ENCODE measurements at places on chromosomes 16 and 17.

- DNase-seq = no peak
These were observed 27.7 kb downstream of the CDIP1 start for GRCh38 chr16:4510747-4511426.

DNA sequence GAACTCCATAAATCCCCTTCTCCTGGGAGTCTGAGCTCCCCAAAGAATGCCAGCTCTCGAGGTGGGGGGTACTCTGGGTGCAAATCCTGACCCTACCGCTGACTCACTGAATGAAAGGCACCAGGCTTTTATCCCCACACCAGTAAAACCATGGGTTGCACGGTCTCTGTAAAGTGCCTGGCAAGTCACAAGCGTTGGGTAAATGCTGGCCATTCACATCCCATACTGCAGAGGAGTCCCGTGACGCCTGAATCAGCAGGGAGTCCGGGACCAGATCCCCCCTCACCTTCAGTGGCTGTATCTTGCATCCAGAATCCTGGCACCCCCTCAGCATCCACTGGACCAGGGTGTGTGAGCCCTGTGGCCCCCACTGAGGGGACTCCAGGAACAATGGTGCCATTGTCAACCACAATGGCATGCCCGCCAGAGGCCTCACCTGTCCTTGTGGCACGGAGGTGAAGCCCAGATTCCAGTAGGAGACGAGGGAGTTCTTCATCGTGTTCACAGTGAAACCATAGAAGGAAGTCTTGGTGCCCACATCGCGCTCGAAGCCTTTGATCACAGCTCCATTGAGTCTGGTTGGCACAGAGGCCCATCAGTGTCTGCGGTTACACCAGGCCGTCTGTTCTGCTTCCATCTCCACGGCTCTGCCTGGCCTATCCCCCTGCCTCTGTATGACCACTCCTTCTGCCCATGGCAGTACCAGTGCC, 13.3 kb downstream of the ST6GALNAC2 start:
- no peak for DNase-seq

DNA sequence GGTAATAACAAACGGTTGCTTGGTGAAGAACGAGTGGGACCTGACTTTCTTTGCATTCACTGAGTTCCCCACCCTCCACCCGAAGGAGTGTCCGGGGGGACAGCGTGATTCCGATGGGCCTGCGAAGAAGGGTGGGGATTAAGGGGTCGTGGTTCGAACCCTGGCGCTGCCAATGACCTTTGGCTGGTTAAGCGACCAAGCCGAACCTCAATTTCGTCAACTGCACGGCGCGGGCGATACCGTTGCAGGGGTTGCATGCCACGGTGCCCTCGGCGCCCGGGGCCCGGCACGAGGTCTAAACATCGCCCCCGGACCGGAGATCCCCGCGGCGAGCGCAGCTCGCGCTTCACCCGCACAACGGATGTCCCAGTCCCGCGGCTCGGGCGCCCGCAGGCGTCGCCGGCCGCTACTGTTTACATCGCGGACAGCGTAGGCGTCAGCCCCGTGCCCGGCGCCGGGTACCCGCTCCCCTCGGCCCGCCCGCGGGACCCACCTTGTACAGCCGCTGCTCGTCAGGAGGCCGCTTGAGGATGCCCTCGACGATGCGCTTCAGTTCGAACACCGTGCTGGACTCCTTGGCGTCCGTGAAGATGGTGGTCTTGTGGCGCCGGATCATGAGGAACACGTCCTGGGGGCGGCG, 460 bp downstream of the ELOB start:
- peak; percentile 46 for DNase-seq

- no peak for DNase-seq
These were observed 21.6 kb downstream of the UBALD1 start for GRCh38 chr16:4593086-4593485.

- DNase-seq = no peak
These were observed 14.2 kb upstream of the CD300A start for GRCh38 chr17:74452033-74452840.

- peak; percentile 69 for DNase-seq
These were observed 824 bp upstream of the MPP2 start for GRCh38 chr17:43907998-43908721.

- no peak for DNase-seq
These were observed 76.3 kb upstream of the WSB1 start for GRCh38 chr17:27217631-27218030.

GRCh38 chr17:65260626-65261025, 123.5 kb downstream of the RGS9 start:
- no peak for DNase-seq

DNA sequence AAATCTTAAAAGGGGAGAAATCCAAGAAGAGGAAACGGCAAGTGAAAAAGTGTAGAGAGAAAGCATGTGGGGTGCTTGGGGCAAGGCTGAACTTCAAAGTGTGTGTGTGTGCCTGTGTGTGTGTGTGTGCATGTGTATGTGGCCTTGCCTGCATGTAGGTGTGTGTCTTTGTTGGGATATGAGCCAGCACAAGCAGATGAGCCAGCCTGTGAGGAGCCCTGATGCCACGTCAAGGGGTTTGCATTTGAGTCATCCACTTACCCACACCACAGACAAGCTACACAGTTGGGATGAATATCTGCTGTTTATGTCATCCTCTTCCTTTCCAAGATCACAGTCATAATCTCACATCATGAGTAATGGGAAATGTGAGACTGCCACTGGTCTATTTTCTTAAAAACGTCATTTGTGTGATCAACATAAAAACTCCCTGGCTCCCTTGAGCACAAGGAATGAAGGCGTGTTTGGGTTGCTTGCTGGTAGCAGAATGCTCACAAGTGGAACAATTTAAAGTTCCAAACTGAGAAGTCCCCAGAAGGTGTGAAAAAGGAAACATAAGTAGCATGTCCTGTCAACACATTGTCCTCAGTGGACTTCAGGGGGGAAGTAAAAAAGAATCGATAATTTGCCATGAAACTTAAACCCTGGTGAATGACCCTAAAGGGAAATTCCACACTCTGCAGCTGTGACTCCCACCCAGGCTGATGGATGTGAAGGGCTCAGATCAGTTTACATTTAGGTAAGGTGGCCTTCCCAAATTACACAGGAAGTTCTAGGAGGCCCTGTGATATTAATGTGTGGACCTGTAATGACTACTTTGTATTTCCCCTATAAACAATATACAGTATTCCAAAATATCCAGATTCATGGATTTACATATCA, 14.7 kb downstream of the KCTD19 start:
- peak; percentile 85 for DNase-seq

DNA sequence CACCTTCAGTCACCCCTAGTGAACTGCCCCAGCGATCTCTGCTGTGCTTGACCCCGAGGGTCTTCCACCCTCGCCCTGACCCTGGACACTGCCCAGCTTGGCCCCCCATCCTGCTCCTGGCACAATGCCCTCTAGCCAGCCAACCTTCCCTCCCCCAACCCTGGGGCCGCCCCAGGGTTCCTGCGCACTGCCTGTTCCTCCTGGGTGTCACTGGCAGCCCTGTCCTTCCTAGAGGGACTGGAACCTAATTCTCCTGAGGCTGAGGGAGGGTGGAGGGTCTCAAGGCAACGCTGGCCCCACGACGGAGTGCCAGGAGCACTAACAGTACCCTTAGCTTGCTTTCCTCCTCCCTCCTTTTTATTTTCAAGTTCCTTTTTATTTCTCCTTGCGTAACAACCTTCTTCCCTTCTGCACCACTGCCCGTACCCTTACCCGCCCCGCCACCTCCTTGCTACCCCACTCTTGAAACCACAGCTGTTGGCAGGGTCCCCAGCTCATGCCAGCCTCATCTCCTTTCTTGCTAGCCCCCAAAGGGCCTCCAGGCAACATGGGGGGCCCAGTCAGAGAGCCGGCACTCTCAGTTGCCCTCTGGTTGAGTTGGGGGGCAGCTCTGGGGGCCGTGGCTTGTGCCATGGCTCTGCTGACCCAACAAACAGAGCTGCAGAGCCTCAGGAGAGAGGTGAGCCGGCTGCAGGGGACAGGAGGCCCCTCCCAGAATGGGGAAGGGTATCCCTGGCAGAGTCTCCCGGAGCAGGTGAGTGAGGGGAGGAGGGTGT, at the start of gene TNFSF13:
Gene TNFSF13 (plus strand): TSS at position 207 of the 776 bp plus-strand sequence. CDS start 290 bp downstream, at position 497.
- DNase-seq = no peak

DNA sequence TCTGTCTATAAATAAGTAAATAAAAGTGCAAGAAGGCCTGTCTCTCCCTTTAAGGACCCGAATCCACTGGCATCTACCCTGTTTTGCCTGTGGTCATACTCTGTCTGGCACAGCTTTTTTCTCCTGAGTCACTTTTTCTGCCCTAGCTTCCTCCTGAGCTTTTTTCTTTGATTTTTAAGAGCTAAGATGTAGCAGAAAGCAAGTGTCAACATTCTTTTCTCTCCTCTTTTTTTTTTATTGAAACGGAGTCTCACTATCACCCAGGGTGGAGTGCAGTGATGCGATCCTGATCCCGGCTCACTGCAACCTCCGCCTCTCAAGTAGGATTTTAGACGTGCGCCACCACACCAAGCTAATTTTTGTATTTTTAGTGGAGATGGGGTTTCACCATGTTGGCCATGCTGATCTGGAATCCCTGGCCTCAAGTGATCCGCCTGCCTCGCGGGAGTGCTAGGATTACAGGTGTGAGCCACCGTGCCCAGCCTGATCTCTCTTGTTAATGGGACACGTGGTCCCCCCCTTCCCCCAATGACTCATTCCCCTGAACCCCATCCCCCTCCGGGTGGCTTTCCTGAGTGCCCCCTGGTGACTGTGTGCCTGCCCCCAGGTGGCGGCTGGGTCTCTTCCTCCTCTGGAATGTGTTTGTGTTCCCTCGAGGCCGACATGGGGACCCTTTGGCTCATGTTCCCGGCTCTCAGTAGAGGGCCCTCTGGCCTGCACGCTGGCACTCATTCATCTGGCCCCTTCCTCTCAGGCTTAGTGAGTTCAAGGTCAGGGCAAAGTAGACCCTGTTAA, 14.2 kb downstream of the C16orf90 start:
- no peak for DNase-seq

GRCh38 chr17:35788477-35789368, 6.7 kb downstream of the MMP28 start:
- DNase-seq = no peak

DNA sequence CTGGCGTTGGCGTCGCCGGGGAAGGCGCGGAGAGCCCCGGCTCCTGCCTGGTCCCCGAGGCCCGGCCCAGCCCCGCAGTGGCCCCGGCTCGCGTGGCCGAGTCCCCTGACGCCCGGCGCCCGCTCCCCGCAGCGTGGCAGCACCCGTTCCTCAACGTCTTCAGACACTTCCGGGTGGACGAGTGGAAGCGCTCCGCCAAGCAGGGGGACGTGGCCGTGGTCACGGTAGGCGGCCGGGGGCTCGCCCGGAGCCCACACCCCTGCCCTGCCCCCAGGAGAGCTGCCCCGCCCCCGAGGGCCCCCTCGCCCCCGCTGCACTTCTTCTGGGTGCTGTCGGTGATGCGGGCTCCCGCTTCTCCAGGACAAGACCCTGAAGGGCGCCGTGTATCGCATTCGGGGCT, 466 bp downstream of the WDR90 start:
- peak; percentile 22 for DNase-seq

- DNase-seq = no peak
These were observed 6.0 kb downstream of the VAT1 start for GRCh38 chr17:43016216-43016615.

DNA sequence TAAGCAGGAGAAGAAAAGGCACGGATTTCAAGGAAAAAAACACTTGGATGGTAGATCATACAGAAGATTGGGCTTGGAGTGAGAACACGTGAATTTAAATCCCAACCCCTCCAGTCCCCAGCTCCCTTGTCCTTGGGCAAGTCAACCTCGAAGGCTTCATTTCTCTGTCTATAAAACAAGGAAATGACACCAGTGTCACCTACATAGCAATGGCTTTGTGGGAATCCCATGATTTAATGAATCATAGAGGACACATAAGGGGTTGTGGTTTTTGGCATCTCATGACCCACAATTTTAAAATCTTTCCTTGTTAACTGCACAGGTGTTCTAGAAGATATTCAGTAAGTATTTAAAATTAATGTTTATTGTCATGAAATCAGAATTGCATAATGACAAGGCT, 8.2 kb upstream of the CCL2 start:
- DNase-seq = no peak

DNA sequence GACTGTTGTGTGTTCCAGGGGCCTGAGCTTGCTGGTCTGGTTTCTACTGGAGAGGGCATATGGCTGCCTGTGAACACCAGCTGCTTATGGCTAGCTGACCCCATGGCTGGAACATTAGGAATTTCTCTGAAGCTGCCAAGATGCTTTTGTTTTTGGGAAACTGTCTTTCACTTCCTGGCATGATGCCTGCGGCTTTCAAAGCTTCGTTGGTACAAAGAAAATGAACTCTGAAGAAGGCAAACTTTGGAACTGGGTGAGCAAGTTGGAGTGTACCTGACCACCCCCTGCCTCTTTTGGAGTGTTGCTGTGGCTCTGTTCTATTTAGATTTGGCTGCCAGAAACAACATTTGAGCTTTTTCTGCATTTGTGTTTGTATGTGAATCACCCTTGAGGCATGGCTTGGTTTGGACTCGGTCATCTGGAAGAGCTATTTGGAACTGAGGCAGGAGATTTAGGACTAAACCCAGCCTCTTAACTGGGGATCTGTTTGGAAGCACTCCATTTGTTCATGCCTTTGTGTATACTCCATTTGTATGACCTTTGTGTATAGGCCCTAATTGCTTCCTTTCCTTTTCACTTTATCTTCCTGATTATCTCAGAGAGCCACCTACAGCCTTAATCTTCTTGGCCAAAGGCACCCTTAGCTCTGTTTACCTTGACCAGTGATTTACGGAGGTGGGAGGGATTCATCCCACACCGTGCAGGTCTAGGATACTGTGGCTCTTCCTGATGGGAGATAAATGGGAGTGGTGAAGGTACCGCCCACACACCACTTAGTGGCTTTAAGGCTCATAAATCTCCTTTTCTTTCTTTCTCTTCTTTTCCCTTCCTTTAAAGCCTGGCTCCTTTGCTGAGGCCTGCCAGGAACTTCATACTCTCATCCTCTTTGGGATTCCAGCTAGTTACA, 7.3 kb upstream of the CPHXL start:
- no peak for DNase-seq

- peak; percentile 9 for DNase-seq
These were observed 77.9 kb upstream of the SDK2 start for GRCh38 chr17:73722165-73722564.

DNA sequence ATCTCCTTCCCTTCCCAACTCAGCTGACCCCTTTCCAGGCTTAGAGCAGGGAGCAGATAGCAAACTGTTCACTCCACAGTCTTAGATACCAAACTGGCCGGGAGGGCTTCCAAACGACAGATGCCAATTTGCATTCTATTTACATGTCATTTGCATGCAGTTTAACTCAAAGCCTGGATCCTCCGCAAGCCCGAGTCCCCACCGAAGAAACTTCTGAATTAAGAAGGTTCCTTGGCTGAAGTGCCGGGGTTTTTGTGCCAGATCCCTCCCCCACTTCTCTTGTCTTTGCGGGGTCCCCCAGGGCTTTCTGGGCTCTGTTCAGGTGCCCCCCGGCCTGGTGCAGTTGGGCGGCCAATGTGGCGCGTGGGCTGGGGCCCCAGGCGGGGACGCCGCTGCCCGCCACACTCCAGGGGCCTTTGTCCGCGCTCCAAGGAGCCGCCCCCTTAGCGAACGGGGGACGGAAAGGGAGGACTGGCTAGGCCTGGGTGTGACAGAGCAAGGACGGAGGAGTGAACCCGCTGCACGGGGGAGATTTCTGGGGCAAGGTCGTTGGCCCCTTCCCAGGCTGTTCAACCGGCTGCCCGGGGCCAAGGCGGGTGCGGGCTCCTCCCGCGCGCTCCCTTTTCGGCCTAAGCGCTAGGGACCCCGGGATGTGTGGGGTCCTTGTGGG, 1.2 kb downstream of the GPRC5B start:
- no peak for DNase-seq

GRCh38 chr17:73011016-73011486, 81.4 kb downstream of the SLC39A11 start:
- DNase-seq = no peak

- no peak for DNase-seq
These were observed 90.7 kb downstream of the WNT3 start for GRCh38 chr17:46727572-46728348.

- DNase-seq = peak; percentile 71
These were observed 11.5 kb downstream of the CCL16 start for GRCh38 chr17:35969558-35970380.

All from activated naive CD4-positive, alpha-beta T cell treated with Interleukin-2 at 50 U/mL for 16 hours (primary cell).